ENCODE measurements at places on chromosomes 4 and X. TPM values are rescaled to one million over a fixed set of nuclear protein-coding genes. Genes with fewer than 3 reads are reported as not detected.

GRCh38 chr4:152023674-152024073 lies 262.9 kb upstream of the GATB start:
- no peaks in the 10 kb centered on the region for H3K4me1 ChIP-seq
- no peaks in the 10 kb centered on the region for H3K27me3 ChIP-seq
- no peak overlapping the region for H3K27ac ChIP-seq
- DNase-seq = no peak
- H3K4me3 ChIP-seq = no peak overlapping the region

GRCh38 chrX:72272868-72273267 lies 4.2 kb downstream of the RPS4X start:
- no peak overlapping the region for H3K4me3 ChIP-seq
- H3K4me1 ChIP-seq = peaks cover 1% of the 10 kb centered on the region
- H3K36me3 ChIP-seq = peaks cover 7% of the 10 kb centered on the region
- no peak for DNase-seq
- H3K27ac ChIP-seq = no peak overlapping the region

- H3K27ac ChIP-seq = no peak overlapping the region
- H3K27me3 ChIP-seq = no peaks in the 10 kb centered on the region
- no peaks in the 10 kb centered on the region for H3K4me1 ChIP-seq
- no peak overlapping the region for H3K4me3 ChIP-seq
- no peak for DNase-seq
- H3K36me3 ChIP-seq = no peaks in the 10 kb centered on the region
Observed at GRCh38 chr4:26000274-26000950, 86.4 kb downstream of the SMIM20 start.

DNA sequence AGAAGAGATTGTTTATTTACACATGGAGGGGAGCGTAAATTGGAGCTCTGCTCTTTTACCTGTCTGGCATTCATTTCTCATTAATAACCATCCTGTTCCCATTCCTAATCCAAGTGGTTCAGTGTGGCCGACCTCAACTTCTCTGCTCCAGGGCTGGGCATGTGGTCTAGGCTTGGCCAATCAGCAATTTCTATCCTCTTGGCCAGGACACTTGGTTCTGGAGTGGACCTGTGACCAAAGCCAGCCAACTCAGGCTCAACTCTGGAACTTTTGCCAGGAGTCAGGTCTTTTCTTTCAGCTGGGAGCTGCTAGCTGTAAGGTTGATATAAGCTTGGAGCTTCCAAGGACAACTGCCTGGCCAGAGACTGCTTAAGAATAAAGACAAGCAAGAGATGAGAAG lies 15.6 kb upstream of the RASL11B start:
- DNase-seq = no peak
- peaks cover 1% of the 10 kb centered on the region for H3K27me3 ChIP-seq
- H3K36me3 ChIP-seq = no peaks in the 10 kb centered on the region
- no peak overlapping the region for H3K4me3 ChIP-seq

DNA sequence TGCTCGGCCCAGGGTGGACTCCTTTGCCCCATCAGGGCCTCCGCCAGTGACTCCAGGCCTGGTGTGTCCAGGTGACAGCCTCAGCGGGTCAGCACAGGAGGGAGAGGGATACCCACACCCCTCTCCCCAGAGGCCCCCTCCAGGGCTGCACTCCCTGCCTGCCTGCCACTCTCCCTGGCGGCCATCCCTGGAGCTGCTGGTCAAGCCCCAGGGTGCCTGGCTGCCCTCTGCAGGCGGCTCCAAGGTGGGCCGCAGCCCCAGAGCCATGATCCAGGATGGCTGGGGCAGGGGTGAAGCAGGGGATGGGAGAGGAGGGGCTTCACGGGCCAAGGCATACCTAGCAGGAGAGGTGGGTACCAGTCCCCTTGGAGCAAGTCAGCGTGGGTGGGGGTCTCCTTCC lies 3.8 kb downstream of the FGFRL1 start:
- H3K27ac ChIP-seq = no peak overlapping the region
- DNase-seq = no peak
- no peaks in the 10 kb centered on the region for H3K27me3 ChIP-seq
- H3K36me3 ChIP-seq = no peaks in the 10 kb centered on the region

GRCh38 chrX:123884809-123885408 lies 25.1 kb downstream of the XIAP start:
- no peak overlapping the region for H3K4me3 ChIP-seq
- H3K27me3 ChIP-seq = no peaks in the 10 kb centered on the region
- no peaks in the 10 kb centered on the region for H3K36me3 ChIP-seq
- H3K27ac ChIP-seq = no peak overlapping the region

GRCh38 chr4:104749062-104749461 lies 254.4 kb upstream of the CXXC4 start:
- peaks cover 3% of the 10 kb centered on the region for H3K4me1 ChIP-seq
- no peak for DNase-seq
- no peaks in the 10 kb centered on the region for H3K36me3 ChIP-seq
- H3K27me3 ChIP-seq = no peaks in the 10 kb centered on the region
- H3K27ac ChIP-seq = no peak overlapping the region

GPRIN3 gene
- total RNA-seq = 6.3 TPM

GUCY1B1 gene
- total RNA-seq = 26.4 TPM

MAB21L2 gene
- total RNA-seq = 0.69 TPM

DUSP21 gene
- not detected for total RNA-seq
